ENCODE measurements at places on chromosomes 5 and 9.

DNA sequence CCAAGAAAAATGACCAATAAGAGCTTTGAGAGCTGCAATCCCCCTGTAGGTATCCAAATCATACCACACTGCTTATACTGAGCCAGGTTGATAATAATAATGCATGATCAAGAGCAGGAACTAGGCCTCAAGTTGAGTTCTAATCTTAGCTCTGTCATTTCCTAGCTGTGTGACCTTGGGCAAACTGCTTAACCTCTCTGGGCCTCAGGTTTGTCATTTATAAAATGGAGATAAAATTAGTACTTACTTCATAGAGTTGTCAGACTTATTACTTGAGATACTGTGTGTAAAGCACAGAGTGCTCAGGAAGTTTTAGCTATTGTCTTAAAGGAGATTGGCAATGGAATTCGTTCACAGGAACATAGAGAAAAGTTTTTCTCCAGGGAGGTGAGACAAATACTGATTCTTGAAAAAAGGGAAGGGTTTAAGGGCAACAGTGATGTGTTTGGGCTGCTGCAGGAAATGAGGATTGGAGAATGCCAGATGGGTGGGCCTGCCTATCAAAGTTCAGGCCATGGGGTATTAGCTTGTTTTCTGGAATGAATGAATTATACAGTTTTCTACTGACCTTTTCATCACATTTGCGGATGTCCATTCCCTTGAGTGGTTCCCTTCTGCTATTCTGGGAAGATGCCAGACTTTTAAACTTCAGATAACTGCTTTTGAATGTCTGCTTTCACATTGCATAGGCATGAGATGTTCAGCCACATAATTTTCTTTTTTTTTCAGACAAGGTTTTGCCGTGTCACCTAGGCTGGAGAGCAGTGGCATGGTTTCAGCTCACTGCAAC is 10.2 kb upstream of the ATP6V0E1 start:
- no peak for DNase-seq

DNA sequence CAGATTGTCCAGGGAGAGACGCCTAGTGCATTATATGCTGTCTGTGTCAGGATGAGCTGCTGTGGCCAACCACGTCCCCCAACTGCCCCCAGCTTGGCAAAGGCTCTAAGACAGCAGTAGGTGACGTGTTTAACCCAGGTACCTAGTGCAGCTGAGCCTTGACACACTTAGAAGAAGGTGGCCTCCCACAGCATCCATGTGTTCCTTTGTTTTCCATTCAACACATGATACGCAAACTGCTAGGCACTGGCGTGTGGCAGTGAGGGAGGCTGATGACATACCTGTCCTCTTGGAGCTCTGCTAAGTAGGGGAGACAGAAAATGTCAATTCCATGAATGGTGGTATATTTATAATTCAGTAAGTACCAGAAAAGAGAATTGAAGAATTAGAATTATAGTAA is 291.7 kb downstream of the NR3C1 start:
- no peak for DNase-seq

- DNase-seq: no peak
Observed at GRCh38 chr5:36105819-36106218, 39.1 kb upstream of the UGT3A2 start.

DNA sequence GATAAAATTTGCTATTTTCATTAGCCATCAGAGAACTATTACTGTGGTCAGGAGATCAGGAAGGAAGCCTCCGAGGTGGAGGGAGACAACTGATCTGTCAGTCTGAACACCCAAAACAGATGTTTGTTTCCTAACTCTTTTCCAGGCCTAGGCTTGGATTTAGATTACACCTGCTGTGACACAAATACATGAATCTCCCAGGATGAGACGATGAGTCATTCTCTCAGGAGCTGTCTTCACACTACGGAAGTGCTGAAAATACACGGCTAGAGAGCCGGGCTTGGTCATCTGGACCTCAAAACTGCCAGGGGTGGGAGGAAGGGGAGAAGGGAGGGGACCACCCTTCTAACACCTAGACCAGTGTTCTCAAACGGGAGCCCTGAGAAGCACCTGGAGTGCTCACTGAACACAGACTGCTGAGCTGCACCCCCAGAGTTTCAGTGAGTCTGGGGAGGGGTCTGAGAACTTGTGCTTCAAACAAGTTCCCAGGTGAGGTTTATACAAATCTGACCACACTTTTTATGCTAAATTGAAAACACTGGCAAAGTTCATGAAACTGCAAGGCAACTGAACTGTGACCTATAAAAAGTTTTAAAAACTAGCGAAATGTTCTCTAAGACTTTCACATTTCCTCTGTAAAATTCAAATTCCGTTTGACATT is 80.3 kb upstream of the EQTN start:
- no peak for DNase-seq

GRCh38 chr9:80437825-80438224 is 866.1 kb downstream of the TLE4 start:
- no peak for DNase-seq

GRCh38 chr9:121744002-121744686 is 92.7 kb downstream of the DAB2IP start:
- DNase-seq: no peak

GRCh38 chr5:78221964-78222451 is 72.5 kb downstream of the AP3B1 start:
- no peak for DNase-seq

GRCh38 chr5:77797136-77797535 is 21.0 kb upstream of the TBCA start:
- DNase-seq: no peak

DNA sequence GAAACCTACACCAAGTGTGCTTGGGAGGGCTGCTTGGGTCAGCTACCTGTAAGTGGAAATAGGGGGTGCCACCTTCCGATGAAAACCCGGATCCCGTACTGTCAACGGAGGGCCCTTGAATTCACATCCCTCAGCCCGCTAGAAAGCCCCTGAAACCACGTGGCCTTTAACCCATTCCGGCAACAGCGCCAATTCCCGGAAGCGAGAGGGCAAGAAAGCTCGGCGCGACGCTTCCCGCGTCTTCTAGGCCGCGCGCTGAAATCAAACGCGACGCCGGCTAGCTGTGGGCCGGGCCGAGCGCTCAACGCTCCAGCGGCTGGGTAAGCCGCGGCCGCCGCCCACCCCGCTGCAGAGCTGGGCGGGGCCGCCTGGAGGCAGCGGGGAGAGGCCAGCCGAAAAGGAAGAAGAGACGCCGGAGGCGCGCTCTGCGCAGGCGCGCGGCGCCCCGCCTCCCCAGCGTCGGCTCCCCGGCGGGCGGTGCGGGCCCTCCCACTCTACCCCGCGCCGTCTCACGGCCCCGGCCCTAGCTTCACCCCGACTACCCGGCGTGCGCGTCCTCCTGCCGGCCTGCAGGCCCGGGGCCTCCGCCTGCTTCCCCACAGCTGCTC is at the start of gene KIF2A:
Gene KIF2A, plus strand, starts transcription at position 492 of the 608 bp plus-strand sequence. CDS start 267 bp downstream, outside the sequence.
- peak; percentile 81 for DNase-seq

GRCh38 chr9:90641884-90642487 is 638 bp downstream of the DIRAS2 start:
- no peak for DNase-seq

Data from stimulated activated CD8-positive, alpha-beta memory T cell treated with anti-CD3 and anti-CD28 coated beads, Interleukin-12 subunit alpha, Interleukin-12 subunit beta, amount 100 ng/mL, for 1 hour (primary cell).